ENCODE measurements at places on chromosomes 12 and 14.

- DNase-seq, result peak; percentile 70
These were observed 73.4 kb upstream of the EIF5 start for GRCh38 chr14:103260629-103261124.

GRCh38 chr12:20127413-20127812, 240.9 kb upstream of the PDE3A start:
- no peak for DNase-seq

DNA sequence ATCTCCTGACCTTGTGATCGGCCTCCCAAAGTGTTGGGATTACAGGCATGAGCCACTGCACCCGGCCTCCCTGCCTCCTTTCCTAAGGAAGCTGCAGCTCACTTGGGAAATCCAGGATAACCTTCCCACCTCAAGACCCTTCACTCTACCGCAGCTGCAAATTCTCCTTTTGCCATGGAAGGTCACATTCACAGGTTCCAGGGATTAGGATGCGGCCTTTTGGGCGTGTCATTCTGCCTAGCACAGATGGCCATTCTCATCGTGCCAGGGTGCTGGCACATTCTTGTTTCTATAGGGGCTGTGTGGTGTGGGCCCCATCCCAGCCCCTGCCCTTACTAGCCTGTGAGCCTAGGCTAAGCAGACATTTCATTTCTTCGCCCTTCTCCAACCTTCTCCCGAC, 219.9 kb downstream of the CHST11 start:
- DNase-seq, result no peak

GRCh38 chr12:62435303-62436163, 31.1 kb upstream of the MON2 start:
- DNase-seq, result peak; percentile 51

- DNase-seq, result no peak
These were observed 170.0 kb upstream of the SLC16A7 start for GRCh38 chr12:59425798-59426197.

GRCh38 chr12:128861226-128862016, 8.1 kb downstream of the GLT1D1 start:
- no peak for DNase-seq

- DNase-seq, result no peak
These were observed 227.7 kb downstream of the SLC16A7 start for GRCh38 chr12:59823567-59823966.

DNA sequence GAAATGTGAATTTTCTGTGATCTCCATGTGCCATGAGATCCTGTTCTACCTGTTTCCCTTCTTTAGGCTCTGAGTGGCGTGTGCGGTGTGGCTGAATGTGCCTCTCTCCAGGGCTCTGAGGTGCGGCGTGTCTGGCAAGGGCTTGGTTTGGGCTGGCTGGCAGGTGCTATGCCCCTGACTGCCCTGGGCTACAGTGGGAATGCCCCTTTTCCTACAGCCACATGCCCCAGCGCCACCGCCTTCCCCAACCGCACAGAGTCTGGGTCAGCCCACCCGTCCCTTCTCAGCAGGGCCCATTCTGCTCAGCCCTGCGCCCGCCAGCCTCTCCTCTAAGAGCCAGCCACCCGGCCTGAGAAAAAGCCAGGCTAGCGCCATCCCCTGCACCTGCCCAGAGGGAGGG, 24.7 kb downstream of the BTBD6 start:
- no peak for DNase-seq

DNA sequence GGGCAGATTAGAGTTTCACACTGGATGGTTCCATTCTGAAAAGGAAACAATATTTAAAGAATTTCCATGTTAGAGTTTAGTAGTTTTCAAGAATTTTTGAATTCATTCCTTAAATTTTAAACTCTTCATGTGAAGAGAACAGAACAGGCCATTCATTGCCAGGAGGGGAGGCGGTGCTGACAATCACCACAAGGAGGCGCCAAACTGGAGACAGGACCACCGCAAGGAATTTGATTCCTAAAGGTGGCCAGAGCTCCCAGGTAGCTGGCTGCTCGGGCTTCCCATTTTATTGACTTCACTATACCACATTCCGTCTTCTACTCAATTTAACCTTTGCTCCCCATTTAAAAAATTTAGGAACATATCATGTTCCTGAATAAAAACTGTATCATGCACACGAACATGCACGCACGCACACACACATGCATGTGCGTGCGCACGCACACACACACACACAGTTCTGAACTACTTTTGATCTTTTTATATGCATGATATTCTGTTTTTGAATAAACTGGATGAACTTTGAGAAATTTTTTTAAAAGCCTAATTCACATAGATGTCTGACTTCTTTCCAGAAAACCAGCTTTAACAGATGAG, 101.2 kb downstream of the NELL2 start:
- peak; percentile 30 for DNase-seq

DNA sequence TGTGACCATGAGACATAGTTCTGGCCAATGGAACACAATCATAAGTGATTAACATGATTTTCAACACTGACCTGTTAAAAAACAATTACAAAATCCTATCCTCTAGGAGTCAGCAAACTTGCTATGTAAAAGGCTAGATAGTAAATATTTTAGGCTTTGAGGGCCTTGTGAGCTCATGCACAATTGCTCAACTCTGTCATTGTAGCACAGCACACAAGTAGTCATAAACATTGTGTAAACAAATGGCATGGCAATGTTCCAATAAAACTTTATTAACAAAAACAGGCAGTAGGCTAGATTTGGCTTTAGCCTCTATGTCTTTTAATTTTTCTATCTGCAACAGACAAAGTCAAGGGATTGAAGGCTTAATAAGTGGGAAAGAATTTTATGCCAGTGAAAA, 350.7 kb downstream of the C12orf50 start:
- DNase-seq, result no peak

DNA sequence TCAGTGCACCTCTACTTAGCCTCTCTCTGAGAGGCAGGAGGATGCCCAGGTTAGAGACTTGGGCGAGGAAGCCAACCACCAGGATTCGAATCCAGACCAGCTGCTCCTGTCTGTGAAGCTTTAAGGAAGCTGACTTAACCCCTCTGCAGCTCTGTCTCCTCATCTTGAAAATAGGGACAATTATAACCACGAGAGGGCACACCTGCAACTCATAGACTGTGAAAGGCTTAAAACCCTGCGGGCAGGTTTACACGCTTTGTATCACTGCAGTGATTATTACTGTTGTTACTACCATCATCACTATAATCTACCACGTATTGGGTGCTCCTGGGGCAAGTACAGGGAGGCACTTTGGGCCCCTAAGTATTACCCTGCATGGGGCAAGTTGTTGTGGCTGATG, 379.8 kb downstream of the VRK1 start:
- no peak for DNase-seq

GRCh38 chr14:41549282-41549681, 57.4 kb upstream of the LRFN5 start:
- no peak for DNase-seq

DNA sequence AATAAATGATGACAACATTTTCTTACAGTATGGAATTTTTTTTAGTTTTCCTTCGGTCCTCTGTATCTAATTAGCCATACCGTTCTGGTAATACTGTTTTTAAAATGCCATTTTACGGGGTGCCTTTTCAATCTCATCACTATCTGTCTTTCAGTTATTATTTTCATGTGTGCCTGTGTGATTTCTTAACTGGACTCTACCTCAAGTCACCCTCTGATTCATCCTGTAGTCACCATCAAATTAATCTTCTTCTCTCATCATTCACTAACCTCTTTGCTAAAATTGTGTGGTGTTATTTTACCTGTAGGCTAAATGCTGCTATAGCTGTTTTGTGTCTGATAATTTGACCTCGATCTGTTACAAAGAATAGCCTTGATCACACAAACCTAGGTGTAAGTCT, 16.0 kb upstream of the CCT2 start:
- DNase-seq, result no peak

GRCh38 chr12:13073173-13073572, 29.0 kb downstream of the FAM234B start:
- no peak for DNase-seq

DNA sequence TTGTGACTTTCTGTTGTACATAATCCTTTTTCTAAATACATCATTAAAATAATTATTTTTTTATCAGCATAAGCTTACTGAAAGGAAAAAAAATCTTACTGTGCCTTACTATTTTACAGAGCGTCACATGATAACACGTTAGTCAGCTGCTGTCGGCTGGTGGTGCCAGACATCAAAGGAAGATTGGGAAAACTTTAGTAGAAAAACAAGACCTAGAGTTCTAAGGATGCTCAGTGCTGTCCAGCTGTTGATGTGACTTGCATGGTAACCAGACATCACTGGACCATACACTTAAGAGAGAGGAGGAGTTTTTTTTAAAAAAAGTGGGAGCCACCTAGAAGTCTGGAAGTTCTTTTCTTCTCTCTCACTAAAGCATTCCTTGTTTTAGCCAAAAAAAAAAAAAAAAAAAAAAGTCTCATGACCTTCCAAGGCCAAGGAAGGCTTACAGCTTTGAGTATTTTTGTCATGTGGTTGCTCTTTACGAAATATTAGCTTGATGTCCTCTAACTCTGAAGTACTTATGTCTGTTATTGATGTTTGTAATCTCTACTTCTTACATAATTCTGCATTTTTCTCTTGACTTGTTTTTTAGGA, 4.5 kb downstream of the RASSF8 start:
- DNase-seq, result no peak

DNA sequence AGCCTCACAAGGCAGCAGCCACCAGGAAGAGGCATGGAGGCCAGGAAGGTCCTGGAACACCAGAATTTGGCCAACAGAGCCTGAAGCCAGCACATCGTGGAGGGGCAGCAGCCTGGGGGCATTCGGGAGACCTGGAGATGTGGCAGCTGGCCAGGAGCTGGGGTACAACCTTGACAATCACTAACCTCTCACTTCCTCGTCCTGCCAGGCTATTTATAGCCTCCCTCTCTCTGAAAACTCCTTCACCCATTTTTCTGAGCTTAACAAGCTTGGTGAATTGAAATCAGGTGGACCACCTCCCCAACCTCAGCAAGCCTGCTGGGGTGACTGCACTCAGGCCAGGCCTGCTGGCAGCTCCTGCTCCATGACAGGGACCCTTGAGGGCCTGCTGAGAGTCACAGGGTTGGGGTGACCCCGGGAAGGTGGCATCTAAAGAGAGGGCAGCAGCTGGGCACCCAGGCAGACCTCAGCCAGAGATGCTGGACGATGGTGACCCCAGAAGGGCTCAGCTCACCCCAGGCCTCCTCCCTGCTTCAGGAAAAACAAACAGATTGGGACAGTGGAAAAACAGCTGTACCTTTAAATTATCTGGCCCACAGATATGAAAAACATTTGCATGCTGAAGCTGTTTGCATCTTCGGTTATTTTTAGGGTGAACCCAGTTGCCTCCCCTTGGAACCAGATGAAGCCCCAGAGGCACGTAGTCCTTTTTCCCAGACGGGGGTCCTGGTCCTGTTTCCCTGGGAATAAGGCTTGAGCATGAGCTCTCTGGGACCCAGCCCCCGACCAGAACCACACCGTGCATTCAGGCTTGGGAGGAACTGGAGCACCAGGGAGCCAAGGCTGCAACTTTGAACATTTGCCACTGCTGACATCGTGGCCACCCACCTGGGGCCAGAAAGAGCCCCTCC, 67.0 kb downstream of the PITPNM2 start:
- DNase-seq, result no peak

DNA sequence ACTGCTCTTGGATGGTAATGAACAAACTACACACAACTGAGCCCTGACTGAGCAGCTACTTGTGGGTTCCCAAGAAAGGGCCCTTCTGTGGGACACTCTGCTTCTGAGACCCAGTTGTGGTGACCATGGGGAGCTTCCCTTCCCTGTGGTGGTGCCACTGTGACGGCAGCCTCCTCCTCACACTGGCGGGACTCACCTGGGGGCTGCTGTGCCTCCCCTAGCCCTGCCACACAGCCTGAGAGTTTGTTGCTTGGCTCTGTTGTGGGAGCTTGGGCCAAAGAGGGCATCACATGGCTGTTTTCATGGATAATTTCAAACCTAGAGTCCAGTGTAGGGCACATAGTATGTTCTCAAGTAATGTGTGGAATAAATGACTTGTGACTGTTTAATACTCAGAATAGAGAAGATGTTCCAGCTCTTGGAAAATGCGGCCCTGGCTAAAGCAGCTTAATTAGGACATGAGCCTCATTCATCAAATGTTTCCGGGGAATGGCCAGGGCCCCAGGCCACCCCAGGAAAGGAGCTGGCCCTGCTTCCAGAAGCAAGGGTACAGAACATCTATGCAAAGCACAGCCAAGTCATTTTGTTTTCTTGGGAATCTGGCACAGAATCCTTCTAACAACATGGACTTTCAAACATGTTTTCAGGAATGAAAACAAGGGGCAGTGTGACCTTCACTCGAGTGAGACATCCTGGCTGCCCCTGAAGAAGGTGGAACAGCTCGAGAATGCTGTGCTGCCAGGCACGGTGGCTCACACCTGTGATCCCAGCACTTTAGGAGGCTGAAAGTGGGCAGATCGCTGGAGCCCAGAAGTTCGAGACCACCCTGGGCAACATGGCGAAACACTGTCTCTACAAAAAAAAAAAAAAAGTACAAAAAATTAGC, 21.2 kb downstream of the ZFYVE21 start:
- DNase-seq, result no peak

- DNase-seq, result no peak
These were observed 15.2 kb downstream of the HNF1A start for GRCh38 chr12:120993496-120993895.

DNA sequence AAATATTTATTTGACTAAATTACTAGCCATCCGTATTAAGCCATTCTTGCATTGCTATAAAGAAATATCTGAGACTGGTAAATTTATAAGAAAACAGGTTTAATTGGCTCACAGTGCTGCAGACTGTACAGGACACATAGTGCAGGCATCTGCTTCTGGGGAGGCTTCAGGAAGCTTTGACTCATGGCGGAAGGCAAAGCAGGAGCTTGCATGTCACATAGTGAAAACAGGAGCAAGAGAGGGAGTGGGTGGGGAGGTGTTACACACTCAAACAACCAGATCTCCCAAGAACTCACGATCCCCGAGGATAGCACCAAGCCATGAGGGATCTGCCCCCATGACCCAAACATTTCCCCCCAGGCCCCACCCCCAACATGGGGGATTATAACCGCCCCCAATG, 26.7 kb upstream of the RAB21 start:
- DNase-seq, result no peak

- no peak for DNase-seq
These were observed 149.5 kb downstream of the SLC6A15 start for GRCh38 chr12:84763107-84763506.

DNA sequence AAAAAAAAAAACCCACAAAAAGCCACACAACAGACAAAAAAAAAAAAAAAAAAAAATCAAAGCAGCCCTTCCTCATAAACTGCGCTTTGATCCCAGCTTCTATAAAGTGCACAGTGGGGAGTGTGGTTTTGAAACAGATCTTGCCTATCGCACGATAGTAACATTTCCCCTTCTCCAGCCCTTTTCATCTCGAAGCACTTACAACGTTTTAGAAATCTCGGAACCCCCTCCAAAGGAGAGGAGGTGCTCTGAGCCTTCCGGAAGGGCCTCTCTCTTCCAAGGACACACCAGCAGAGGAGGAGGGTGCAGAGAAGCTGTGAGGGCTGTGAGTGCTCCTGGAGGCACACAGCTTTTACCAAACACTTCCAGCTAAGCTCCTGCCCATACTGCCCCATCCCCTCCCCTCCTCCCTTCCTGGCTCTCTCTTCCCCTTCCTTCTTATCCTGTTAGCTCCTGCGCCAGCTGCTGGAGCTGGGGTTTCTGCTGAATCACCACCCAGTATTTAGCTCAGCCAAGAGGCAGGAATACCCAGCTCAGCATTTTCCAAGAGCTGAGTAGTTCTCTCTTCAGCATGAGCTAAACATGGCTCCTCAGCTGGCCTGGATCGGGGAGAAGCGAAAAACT, 28.4 kb downstream of the SLC7A8 start:
- DNase-seq, result peak; percentile 90

GRCh38 chr12:19525274-19525673, 86.0 kb downstream of the AEBP2 start:
- no peak for DNase-seq

Data from pancreas (tissue), 10 donors.